Cortex of kidney (tissue), 1 donor: ENCODE measurements at places on chromosomes 7 and 10.

- DNase-seq, result no peak
These were observed 17.1 kb downstream of the GRID1 start for GRCh38 chr10:86349474-86349873.

DNA sequence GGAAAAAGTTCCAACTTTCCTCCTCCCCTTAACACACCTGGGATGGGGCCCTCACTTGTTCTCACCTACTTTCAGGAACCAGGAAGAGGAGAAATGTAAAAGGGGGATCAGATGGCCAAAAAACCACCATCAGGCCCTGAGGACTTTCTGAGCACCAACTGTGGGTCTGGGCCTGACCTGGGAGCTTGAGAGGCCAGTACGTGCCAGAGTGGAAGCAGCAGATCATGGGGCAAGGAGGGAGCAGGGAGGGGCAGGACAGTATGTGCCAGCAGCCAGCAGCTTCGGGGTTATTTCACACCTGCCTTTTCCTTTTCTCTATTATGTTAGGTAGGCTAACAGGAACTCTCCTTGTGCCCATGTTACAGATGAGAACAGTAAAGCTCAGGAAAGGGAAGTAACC is 118.8 kb upstream of the UNC5B start:
- no peak for DNase-seq

- no peak for DNase-seq
These were observed 67.5 kb upstream of the MEOX2 start for GRCh38 chr7:15753887-15754579.

- DNase-seq, result no peak
These were observed 53.5 kb upstream of the VIPR2 start for GRCh38 chr7:159198016-159198724.

DNA sequence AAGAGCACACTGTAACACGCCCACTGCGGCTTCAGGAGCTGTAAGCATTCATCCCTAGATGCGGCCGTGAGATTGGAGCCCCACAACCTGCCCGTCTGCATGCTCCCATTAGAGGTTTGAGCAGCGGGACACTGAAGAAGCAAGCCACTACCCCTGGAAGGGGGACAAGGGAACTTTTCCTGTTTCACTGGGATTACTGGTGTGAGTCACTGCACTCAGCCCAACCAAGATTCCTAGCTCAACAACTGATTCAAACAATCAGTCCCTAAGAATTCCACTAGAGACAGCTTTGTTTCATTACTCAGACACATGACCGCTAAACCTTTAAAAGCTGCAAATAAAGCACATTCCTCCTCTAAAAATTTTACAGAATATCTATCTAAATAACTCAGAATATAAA is 69.8 kb downstream of the ORC5 start:
- no peak for DNase-seq

DNA sequence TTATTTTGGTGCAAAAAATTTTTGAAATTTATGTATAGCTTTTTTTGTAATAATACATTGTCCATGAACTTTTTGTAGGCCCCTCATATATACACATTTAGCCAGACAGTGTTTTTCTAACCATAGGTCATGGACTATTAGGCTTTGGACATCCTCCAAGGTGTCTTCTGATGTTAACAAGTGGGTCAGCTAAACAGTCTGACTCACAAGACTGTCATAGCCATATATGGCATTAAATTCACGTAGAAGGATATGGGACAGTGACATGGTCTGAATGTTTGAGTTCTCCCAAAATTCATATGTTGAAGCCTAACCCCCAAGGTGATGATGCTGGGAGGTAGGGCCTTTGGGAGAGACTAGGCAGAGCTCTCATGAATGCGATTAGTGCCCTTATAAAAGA is 14.0 kb upstream of the NUB1 start:
- DNase-seq, result no peak
